ENCODE measurements at places on chromosomes 7 and 10.

- DNase-seq: no peak
Observed at GRCh38 chr7:132191418-132191817, 384.9 kb downstream of the PLXNA4 start.

DNA sequence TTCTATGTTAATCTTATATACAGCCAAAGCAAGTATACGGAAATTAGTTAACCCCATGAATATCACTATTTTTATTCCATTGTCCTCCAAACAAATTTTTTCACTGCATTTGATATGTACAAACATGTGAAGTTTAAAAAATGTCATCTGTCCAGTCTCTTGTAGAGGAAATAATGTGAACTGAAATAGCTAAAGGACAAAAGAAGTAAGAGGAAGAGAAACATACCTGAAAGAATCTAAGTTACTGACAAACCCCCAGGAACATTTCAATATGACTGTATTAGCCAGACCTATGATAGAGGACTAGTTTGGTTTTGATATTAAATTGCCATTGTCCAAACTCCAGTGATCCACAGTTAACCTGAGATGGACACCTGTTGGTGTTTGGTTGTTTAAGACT, 80.6 kb downstream of the NRCAM start:
- DNase-seq: no peak

DNA sequence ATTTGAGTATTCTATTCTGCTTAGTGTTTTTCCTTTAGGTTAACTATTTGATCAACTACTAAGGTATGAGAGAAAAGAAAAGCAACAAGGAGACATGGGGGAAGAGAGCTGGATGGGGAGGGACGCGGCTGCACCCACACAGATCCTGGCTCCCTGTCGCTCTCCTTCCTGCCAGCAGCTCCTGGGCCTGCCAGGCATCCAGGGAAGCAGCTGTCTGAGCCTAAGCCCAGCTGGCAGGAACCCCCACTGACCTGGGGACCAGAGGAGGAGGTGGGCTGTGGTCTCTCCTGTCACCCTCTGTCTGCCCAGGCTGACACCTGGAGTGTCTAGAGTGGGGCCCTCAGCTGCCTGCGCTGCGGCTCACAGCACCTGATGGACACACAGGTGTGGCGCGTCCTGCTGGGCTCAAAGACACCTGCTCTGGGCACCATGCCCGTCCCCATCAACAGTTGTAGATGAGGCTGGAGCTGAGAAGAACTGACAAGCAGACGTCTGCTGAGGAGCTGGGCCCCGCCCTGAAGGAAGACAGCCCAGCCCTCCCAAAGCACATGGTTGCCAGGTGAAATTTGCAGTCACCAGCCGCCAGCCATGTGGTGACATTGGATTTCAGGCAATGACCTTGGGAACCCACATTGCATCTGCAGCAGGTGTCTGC, 207.9 kb downstream of the PLXNA4 start:
- no peak for DNase-seq

GRCh38 chr10:52649511-52649910, 123.1 kb downstream of the MBL2 start:
- no peak for DNase-seq

GRCh38 chr7:93148144-93148543, at the start of gene SAMD9L:
SAMD9L (minus strand) TSS chr7:93148385; CDS start chr7:93135971, 12,414 bp downstream.
- DNase-seq: no peak

GRCh38 chr7:1505731-1506550, 1.8 kb upstream of the INTS1 start:
- DNase-seq: no peak

- DNase-seq: no peak
Observed at GRCh38 chr7:27237735-27238334, 4.8 kb upstream of the EVX1 start.

GRCh38 chr10:10647331-10647730, 370.3 kb upstream of the CELF2 start:
- DNase-seq: no peak

- DNase-seq: no peak
Observed at GRCh38 chr7:92832534-92833023, 3.8 kb downstream of the CDK6 start.

DNA sequence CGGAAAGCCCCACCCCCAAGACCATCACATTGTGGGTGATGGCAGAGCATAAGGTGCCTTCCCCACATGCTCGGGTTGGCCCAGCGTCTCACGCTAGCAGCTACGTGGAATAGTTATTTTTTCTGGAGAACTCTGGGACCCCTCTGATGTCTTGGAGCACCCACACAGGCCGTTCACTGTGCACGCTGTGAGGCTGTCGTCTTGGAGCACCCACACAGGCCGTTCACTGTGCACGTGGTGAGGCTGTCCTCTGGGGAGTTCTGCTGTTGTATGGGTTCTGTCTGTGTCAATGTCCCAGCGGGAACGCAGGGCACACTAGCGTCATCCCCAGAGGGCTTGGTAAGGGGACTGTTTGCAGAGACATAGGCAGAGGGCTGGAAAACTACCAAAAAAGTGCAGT, 38.8 kb upstream of the FAM20C start:
- DNase-seq: no peak

DNA sequence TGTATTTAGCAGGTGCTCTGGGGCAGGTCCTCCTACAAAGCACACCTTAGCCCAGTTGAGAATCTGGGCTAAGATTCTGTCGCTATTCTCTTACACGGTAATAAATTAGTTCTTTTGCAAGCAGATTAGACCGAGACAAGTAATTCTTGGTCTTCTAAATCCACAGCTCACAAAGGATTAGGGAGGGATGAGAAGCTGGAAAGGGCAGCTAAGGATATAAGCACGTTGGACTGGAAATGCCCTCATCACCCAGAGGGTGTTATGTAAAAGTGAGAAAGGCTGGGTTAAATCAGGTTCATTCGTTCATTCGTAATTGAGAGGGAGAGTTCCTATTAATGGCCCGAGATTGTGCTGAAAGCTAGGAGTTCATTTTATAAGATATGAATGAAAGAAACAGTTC, 41.8 kb downstream of the PFKFB3 start:
- DNase-seq: no peak

DNA sequence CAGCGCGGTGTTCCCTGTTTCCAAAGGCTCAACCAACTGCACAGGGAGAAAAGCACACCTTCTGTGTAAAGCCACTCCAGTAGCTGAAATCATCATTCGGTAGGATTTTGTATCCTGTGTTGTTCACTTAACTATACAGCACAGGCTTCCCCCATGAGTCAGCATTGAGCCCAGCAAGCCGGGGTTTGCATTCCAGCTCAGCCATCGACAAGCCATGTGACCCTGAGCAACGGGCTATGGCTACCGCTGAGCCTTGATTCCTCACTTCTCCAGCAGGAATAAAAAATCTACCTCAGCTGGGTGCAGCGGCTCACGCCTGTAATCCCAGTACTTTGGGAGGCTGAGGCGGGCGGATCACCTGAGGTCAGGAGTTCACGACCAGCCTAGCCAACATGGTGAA, 44.1 kb upstream of the ATP6V0A4 start:
- no peak for DNase-seq

- peak; percentile 12 for DNase-seq
Observed at GRCh38 chr7:107505997-107506673, 36.3 kb downstream of the GPR22 start.

- DNase-seq: no peak
Observed at GRCh38 chr10:124194199-124194824, 100.9 kb upstream of the CHST15 start.

GRCh38 chr10:90788968-90789367, 68.9 kb downstream of the HTR7 start:
- DNase-seq: no peak

- DNase-seq: no peak
Observed at GRCh38 chr10:18400201-18400905, 251.0 kb downstream of the NSUN6 start.

DNA sequence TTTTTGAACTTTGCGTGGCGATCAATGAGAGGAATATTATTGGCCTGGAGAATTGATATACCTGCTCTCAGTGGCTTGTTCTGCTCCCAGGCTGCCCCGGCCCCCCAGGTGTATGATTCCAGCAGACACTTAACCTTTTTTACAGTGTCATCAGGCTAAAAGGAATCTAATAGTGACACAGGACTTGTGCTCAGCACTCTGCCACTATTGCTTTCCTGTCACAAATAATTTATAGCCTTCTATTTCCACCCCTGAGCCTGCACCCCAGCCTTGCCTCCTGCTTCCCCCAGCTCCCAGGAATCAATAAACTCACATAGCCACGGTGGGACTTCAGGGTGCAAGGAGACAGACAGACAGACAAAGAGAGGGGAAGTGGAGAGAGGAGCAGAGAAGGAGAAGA, 28.3 kb downstream of the PAX2 start:
- DNase-seq: no peak

DNA sequence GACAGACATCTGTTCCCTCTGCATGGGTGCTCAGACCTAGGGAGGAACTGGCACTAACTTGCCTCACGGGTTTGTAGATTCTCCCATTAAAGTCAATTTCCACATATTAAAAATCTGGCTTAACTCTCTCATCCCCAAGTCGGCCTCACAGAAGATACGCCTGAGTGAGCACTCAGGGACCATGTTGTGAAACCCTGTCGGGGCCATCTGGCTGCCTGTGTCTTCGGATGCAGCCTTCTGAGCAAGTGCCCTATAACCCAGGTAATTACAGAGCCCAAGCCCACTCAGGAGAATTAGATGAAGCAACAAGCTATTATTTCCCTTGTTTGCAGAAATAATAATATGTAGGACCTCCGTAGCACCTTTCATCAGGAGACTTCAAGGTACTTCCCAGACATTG, 219.3 kb upstream of the GLI3 start:
- no peak for DNase-seq

GRCh38 chr7:106169821-106170610, 57.9 kb upstream of the SYPL1 start:
- DNase-seq: no peak

GRCh38 chr7:77184990-77185389, 14.6 kb downstream of the FGL2 start:
- DNase-seq: no peak

DNA sequence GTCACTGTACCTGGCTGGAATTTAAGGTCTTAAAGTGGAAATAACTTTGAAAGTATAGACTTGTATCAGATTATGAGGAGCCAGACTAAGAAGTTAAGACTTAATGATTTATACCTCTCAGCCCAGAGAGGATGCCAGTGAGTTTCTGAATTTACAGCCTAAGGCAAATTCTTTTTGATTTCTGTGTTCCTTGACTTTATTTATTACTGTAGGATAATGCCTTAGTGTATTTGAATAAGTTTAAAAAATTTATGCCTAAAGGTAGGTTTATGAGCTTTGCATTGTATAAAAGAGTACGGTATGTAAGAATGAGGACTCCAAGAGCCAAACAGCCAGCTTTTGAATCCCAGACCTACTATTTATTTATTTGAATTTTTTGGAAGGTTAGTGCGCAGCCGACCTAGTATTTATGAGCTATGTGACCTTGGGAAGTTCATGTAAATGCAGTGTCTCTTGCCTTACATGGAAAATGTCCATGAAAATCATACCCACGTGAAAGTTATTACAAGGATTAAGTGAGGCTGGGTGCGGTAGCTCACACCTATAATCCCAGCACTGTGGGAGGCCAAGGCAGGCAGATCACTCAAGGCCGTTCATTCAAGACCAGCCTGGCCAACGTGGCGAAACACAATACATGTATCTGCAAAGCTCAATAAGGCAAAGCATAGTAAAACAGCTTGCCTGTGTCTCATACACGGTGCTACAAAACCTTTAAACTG, 174.6 kb downstream of the AUTS2 start:
- DNase-seq: no peak

DNA sequence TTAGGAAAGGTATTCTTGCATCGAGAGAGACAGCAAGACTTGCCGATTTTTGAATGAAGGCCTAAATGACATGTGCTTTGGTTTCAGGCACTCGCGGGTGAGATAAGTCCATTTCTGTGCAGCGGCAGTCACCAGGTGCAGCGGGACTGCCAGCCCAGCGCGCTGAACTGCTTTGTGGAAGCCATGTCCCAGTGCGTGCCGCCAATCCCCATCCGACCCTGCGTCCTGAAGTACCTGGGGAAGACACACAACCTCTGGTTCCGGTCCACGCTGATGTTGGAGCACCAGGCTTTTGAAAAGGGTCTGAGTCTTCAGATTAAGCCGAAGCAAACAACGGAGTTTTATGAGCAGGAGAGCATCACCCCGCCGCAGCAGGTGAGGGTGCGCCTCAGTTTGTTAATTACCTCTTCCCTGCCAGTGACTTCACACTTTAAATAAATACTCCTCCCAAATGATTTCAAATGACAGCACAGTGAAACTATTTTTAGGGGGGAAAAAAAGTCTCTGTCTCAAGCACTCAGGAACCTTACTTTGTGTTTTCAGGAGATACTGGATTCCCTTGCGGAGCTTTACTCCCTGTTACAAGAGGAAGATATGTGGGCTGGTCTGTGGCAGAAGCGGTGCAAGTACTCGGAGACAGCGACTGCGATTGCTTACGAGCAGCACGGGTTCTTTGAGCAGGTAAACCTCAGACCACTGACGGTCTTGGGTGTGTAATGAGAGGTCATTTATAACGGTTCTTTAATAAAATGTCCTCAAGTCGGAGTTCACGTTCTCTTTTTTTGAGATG, 98.3 kb downstream of the TRRAP start:
- no peak for DNase-seq

DNA sequence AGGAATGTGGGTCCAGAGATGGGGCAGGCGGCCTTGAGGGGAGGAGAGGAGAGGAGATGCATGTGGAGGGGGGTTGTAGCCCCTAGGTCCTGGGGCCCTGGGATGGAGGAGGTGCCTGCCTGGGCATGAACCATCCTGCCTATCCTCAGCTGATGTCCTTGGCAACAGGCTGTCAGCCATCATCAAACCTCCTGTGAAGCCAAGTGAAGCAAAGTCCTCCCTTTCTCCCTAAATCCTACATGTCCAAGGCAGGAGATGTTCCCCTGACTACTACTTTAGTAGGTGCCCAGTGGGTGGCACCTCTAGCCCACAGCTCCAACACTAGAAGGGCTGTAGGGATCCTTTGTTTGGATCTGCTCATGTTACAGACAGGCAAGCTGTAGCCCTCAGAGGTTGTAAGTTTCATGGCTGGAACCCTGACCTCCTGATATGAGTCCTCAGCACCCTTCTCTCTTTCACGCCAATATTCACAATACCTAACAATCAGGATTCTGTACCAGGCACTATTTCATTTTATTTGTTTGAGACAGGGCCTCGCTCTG, 66.6 kb upstream of the SYPL1 start:
- no peak for DNase-seq

DNA sequence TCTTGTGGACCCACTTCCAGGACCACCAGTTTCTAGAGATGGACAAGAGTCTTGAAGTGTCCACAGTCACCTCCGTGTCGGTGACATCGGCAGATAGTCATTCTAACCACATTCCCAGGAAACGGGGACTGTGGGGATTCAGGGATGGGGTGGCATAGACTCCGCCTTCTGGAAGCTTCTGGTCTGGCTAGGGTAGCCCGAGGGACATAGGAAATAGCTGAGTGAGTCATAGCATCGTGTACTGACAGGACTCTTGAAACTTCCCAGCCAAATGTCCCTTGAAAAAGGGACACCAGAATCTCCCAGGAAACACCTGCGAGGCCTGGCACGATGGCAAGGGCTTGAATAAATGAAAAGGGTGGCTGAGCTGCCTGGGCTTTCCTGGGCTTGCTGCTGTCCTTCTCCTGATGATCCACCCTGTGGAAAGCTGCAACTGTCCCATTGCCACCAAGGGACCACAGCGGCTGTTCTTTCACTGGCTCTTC, 84.1 kb upstream of the LRRC4 start:
- no peak for DNase-seq

Measured in epithelial cell of proximal tubule (primary cell).